ENCODE measurements at places on chromosomes 13 and 19.

- DNase-seq = no peak
Measured at GRCh38 chr13:106115081-106115480, 420.4 kb downstream of the EFNB2 start.

- no peak for DNase-seq
Measured at GRCh38 chr13:42381165-42381425, 109.1 kb downstream of the AKAP11 start.

DNA sequence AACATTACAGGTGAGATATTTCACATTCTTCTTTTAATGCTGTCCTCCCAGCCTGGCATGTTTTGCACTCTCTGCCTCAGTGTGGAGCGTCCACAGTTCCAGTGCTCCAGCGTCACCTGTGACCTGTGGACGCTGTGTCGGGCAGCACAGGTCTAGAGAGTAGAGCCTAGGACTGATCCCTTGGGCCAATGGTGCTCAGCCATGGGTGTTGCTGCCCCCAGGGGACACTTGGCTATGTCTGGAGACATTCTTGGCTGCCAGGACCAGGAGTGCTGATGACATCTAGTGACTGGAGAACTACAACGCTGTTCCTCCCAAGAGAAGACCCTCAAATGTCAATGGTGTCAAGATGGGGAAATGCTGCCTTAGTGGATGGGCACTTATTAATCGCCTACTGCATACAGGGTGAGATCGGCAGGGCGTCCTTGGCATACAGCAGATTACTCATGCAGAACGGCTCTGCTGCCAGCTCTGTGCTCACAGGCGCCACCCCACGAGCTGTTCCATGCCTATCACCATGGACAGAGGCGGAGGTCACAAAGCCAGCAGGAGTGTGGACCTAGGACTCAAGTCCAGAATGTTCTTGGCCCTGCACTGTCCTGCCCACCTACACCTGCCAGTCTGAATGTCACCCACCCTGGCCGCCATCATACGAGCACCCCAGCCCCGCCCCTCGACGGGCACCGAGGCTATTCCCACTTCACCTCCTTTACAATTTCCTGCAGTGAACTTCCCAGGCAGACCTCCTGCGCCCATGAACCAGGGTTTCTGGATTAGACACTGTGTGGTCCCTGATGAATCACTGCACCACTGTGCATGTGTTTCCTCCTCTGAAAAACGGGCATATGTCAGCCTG lies 13.9 kb upstream of the MADCAM1 start:
- DNase-seq = no peak

DNA sequence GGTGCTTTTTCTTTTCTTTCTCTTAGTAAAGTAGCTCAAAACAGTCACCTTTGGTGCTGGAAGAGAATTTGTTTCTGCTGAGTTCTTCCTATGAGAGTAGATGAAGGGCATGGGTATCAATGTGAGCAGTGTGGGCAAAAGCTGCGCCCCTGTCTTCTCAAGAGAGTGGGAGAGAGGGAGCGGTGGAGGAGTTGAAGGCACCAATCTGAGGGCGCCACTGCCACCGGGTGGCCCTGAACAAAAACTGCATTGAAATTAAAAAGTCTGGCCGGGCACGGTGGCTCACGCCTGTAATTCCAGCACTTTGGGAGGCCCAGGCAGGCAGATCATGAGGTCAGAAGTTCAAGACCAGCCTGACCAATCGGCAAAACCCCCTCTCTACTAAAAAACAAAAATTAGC lies 28.7 kb upstream of the EPHX3 start:
- DNase-seq = no peak

DNA sequence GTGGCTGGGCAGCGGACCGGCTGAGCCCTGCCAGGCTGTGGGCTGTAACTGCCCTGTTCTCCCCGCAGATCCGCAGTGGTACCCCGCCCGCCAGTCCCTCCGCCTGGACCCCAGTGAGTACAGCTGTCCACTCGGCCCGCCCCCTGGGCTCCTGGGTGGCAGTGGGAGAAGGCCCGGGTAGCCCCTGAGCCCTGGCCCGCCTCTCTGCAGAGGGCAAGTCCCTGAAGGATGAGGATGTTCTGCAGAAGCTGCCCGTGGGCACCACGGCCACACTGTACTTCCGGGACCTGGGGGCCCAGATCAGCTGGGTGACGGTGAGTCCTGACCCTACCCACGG lies 8.3 kb downstream of the NDUFB7 start:
- DNase-seq = no peak

GRCh38 chr13:42215578-42216421 lies 56.2 kb upstream of the AKAP11 start:
- DNase-seq = peak; percentile 27

DNA sequence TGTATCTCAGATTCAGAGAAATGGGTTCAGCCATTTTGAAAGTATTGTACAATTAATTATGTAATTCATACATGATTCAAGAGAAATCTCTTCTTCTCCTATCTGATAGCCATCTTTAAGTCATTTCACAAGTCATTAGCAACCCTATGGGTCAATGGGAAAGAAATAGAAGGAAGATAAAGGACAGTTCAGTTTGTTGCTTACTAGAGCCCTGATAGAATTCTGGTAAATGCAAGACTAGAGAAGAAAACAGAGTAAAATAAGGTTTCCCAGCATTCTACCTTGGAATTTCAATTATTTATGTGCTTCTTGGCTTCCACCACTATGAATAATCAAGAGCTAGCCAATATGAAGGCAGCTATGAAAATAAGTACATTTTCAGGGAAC lies 117.7 kb downstream of the LHFPL6 start:
- no peak for DNase-seq

DNA sequence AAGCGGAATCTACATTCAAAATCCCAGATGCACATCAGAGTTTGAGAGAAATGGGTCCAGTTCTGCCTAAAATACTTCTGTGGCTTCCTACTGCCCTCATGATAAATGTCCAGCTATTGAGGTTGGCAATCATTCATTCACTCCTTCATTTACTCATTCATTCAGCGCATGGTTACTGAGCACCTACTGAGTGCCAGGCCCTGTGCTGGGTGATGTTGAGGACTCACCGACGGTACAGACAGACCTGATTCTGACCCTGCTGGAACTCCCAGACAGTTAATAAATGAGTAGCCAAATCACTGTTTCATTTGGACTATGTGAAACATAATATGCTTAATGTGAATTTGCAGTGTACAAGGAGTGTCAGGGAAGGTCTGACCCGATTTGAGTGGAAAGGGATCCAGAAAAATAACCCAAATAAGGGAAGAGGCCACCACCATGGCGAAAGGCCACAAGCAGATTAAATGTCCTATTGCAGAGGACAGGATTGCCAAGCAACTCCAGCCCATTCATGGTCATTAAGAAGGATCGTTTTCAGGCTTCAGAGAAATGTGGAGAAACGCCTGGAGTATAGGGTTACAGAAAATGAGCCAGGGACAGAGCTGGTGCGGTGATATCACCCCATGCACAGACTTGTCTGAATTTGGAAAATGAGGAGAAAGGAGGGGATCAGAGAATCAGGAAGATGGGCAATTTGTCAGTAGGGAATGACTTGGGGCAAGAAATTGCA lies 20.5 kb downstream of the DYRK1B start:
- DNase-seq = no peak

All from CD4-positive, alpha-beta T cell treated with Interleukin-17A for 1 hour (primary cell).